Suppressor macrophage (primary cell): ENCODE measurements at places on chromosomes 4 and X.

GRCh38 chrX:51614353-51615012, 4.2 kb downstream of the CENPVL3 start:
- peak; percentile 55 for DNase-seq

- no peak for DNase-seq
These were observed 106.0 kb upstream of the NDST4 start for GRCh38 chr4:115219315-115219860.

DNA sequence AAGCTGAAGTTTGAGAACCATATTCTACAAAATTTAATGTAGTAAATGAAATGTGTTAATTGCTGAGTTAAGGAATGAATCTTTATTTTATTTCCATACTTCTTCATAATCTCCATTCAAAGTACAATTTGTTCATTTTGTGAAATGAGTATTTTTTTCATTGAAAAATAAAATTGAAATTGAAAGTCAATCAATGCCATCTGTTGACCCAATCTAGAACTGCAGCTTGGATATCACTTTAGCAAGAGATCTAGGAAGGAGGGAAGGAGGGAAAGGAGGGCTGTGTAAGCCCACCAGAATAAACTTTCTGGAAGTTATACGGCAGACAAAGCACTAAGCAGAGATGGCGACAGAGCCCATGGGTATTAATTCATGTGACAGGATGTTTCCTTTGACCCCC, 128.4 kb downstream of the ZMAT1 start:
- peak; percentile 9 for DNase-seq

- DNase-seq: peak; percentile 61
These were observed 692 bp downstream of the FAM241A start for GRCh38 chr4:112145790-112146501.

DNA sequence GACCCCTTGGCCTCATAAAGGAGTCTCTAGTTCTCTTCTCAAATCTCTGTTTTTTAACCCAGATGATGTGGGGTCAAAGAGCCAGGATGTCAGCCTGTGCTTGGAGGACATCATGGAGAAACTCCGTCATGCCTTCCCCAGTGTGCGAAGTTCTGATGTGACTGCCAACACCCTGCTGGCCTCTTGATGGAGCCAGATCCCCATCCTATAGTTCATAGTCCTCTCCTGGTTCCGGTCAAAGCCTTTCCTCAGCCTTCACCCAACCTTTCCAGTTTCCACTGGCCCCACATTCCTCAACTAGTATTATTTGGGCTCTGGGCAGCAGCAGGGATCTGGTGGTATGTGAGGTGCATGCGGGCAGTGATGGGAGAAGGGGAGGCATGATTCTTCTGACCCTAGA, 30.7 kb downstream of the TAF7L start:
- DNase-seq: no peak

DNA sequence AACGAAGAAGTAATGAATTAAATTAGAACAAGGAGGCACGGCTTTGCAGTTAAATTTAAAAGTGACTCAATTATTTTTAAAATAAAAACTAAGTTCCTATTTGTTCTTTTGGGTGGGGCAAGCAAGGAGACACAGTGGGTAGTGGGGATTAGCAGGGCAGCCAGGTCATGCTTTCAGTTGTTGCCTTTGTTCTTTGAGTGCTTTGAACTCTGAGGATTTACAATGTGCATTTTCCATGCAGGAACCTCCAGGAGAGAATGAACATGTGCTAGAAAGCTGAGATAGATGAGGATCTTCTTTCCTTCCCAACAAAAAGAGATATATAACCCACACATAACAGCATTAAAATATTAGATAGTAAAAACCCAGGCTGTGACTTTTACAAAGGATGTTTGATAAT, 420.4 kb upstream of the CTSO start:
- no peak for DNase-seq

GRCh38 chrX:394830-395229, 8.1 kb upstream of the PPP2R3B start:
- no peak for DNase-seq

DNA sequence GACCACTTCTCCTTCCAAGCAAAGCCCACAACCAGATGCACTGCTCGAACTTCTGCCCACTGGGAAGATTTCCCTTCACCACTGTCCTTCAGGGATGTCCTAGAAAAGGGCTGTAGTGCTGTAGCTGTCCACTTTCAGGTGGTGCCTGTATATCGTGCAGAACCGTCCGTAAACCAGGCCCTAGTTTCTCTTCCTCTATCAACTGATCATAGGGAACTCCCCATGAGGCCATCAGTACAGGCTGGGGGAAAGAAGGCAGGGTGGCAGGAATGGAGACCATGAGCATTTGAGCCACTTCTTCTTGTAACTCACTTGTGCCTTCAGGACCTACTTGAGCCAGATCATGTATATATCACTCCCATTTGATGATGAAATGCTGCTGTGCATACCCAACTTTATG, 57.3 kb upstream of the FAM9B start:
- peak; percentile 60 for DNase-seq
